DMS53 (cell line): ENCODE measurements at places on chromosomes 4 and X.

- DNase-seq = peak; percentile 36
Observed at GRCh38 chr4:172850838-172851237, 317.8 kb upstream of the GALNT7 start.

DNA sequence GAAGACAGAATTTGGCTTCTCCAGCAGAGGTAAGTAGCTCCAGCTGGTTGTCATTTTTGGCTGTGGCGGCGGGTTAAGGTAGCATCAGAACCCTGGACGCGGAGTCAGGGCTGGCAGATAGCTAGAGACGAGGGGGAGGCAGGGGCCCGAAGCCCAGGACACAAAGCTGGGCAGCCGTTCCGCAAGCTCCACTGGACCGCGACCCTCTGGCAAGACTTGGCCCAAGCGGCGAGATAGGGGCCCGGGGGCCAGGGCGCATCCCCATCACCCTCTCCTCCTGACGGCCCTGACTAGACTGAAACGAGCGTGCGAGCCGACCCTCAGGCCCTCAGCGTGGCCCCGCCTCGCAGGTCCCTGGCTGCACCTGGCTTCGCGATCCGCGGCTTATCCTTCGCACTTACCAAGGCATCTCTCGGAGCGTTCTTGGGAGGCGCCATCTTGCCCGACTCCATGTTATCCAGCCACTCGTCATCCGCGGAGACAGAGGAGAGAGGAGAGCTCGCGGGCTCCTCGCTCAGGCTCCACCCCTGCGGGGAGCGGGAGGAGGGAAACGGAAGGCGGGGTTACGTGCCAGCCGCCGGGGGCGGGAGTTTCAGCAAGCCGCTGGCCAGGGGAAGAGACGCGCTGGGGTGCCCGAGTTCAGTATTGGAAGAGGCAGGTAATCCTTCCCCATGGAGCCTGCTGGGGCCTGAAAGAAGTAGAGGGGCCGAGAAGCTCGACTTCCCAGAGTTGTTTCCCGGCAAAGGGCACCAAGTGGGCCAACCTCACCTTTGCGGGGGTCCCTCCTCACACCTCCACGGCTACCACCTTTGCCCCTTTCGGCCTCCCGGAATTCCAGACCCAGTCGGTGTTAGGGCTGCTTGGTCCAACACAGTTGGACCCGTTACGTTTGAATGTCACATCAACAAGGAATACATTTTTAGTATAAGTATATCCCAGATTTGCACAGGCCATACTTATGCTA, at the start of gene TAF9B:
Gene TAF9B, minus strand, starts transcription at position 491 of the 964 bp plus-strand sequence. Its CDS starts 39 bp downstream, at position 452.
- peak; percentile 94 for DNase-seq

GRCh38 chr4:158835226-158836001, 66.6 kb downstream of the FNIP2 start:
- DNase-seq = no peak

GRCh38 chr4:78369679-78370078, 181.9 kb upstream of the ANXA3 start:
- no peak for DNase-seq

- no peak for DNase-seq
Observed at GRCh38 chr4:72471816-72472215, 97.2 kb downstream of the ADAMTS3 start.

GRCh38 chr4:87356832-87357526, 34.0 kb downstream of the HSD17B11 start:
- DNase-seq = peak; percentile 25

- peak; percentile 90 for DNase-seq
Observed at GRCh38 chr4:139005774-139006173, 9.8 kb upstream of the NOCT start.

DNA sequence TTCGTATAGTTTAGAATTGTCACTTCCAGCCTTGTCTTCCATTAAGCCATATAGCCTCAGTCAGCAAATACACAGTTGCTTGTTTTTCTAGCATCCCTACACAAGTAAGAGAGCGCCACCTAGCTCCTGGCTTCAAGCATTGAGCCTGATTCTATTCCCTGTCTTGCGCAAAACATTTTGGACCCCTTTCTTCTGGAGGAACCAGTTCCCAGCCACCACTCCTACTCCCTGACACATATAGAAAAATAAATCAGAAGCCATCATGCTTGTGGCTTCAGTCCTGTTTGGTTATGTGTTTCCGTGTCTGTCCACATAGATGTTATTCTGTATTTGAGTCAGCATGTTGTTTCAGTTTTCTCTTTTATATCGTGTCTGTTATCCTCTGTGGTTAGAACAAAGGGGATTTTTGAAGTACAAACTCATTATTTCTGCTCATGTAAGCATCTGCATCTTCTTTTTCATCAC, 59.9 kb downstream of the GK start:
- peak; percentile 84 for DNase-seq

DNA sequence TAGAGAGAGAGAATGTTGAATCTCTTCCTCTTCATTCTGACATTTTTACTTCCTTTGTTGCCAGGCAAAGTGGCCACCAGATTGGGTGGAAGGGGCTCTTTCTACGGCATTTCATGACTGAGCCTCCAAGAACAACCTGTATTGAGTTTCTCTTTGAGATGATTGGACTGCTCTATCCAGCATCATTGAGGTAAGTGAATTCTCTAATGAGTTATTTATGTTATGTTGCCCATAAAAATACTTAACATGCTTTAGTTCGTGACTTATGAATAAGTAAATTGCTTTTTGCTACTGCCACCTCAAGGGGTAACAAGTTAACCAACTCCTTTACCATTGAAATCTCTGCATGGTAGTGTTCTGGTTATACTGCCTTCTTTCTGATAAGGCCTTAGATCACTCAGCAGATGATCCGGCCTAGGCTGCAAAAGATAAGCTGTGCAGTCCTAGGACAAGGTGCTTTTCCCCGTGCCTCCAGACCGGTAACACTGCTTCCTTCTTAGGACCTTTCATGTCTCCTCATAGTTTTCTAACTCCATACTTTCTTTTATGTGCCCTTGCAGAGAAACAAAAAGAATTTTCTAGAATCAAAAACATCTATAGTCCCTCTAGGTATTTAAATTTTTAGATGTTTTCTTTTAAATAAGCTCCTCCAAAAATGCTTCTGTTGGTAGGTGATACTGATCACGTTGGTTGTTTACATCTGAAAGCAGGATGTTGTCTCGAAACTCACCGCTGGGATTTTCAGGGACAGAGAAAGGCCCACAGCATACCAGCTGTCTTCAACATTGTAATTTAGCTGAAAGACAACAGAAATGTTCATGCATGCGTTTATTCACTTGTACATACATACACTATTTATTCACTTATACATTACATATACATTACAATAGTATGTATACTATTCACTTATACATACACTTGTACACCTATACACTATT, 157.1 kb upstream of the RBPJ start:
- DNase-seq = no peak

GRCh38 chr4:37132351-37132974, 112.1 kb upstream of the NWD2 start:
- DNase-seq = peak; percentile 48

DNA sequence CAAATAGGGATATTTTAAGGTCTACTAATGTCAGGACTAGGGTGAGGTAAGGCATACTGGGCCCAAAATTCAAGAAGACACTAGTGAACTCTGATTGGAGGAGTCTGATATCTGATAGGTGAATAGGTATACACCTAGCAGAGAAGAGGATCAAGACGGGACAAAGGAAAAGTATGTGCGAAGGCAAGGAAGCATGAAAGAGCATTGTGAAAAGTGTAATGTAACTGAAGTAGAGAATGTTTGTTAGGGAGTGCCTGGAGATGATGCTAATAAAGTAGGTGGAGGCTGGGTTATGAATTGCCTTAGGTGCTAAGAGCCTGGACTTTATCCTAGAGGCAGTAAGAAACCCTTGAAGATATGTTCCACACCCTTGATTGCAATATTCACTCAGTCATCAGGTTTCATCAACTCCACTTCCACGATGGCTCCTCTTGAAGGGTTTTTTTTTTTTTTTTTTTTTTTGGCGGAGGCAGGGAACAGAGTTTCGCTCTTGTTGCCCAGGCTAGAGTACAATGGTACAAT, 49.9 kb upstream of the XIAP start:
- DNase-seq = no peak

GRCh38 chrX:112056476-112056875, 26.1 kb downstream of the TRPC5 start:
- no peak for DNase-seq

- peak; percentile 1 for DNase-seq
Observed at GRCh38 chrX:155259752-155260151, 4.5 kb downstream of the RAB39B start.

DNA sequence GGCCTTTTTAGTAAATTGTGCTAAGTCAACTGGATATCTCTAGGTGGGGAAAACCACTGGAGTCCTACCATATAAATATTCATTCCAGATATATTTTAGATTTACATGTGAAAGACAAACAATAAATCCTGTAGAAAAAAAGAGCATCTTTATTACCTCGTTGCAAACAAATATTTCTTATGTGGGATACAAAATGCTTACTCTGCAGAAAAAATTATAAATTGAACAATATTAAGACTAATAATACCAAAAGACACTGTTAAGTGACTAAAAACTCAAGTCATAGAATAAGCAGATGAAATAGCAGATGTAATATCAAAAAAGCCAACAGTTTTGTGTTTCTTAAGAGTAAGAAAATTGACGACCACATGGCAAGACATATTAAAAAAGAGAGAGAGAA, 43.8 kb downstream of the SULT1B1 start:
- DNase-seq = no peak

DNA sequence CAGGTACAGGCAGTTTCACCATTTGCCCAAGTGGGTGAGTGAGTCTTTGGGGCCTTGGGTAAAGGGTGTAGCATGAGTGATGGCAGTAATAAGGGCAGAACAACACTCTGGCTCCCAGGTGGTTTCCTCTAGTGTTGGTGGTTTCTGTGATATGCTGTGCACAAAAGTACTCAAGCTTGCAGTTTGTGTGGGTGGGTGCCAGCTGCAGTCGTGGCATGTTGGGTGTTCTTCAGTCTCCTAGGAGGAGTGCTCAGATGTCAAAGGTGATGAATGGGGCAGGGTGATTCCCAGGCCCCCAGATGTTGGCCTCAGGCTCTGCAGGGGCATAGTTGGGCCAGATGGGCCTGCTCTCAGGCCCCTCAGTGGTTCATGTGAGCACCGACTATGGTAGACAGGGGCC, 166.1 kb upstream of the KLF8 start:
- DNase-seq = no peak

GRCh38 chrX:125150231-125150630, 169.4 kb upstream of the TEX13C start:
- DNase-seq = no peak

GRCh38 chrX:49300703-49301102, 2.7 kb upstream of the GAGE10 start:
- no peak for DNase-seq

- peak; percentile 11 for DNase-seq
Observed at GRCh38 chr4:182748283-182748682, 168.9 kb downstream of the DCTD start.

DNA sequence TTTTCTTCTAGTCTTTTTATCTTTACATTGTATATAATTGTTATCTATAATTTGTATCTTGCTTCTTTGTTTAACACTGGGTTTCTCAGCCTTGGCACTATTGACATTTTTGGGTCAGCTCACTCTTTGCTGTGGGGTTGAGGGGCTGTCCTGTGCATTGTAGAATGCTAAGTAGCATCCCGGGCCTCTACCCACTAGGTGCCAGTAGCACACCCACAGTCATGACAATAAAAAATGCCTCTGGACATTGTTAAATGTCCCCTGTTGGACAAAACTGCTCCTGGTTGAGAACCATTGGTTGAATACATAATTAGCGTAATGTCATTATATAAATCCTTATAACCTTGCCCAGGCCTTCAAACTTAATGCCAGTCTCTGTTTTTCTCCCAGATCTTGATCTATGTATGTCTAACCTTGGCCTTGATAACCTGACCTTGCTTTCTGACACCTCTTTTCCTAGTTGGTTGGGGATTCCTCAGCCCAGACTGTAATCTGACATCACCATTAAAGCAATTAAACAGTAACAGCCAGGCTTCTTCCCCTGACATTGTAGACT, 46.1 kb downstream of the DCX start:
- no peak for DNase-seq

DNA sequence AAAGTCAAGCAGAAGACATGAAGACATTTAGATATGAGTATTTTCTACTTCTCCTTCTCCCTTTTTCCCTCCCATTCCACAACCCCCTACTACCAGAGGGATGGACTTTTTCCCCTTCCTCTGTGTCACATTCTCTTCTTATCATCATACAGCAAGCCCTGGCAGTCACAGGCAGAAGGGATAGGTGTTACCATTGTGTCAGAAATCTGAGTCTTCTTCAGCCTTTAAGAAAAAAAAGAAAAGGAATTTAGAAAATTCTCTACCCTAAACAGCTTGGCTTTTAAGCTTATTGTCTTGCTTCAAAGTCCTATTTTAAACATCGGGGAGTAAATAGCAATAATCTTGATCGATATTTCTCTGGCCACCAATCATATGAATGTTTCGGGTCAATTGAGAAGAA, 30.9 kb upstream of the ADH1C start:
- no peak for DNase-seq

DNA sequence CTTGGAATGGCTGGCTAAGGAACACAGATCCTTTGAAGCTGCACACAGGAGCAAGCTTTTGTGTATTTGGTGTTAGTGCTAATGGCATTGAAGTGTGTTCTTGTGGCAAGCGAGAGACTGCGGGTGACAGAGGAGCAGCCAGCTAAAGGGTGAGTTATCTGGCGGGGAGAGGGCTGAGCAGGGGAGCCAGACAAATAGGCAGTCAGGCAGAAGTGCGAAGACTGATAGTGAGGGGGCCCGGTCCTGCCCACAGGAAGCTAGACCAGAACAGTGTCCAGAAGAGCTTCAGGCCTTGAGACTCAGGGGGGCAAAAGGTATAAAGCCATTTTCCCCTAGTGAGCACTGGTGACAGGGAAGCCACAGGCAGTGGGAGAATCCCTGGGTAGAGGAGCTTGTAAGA, 49.6 kb upstream of the MAMLD1 start:
- no peak for DNase-seq

DNA sequence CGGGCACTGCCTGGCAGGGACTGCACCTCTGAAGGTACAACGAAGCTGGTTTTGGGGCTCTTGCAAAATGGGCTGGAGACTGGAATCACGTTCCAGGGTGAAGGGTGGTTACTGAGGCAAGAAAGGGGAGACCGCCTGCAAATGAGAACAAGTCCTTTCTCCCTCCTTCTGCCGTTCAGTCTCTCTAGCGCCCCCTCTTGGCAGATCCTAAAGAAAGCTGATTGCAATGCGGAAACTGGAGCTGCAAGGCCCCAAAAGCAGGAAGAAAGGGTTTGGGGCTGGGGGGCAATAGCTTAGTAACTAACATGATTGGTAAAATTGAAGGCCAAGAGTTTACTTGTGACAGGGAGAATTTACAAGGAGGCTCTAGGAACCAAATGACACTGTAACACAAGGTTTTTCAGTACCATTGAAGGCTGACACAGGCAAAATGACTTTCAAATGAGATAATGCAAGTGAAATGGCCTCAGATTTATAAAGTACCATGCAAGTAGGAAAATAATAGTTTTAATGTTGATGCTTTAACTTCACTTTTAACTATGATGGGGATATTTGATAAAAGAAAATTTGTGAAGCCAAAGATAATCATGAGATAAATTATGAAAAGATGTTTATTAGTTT, 222.7 kb upstream of the HAND2 start:
- DNase-seq = peak; percentile 64

- no peak for DNase-seq
Observed at GRCh38 chrX:153226344-153227185, 47.5 kb downstream of the MAGEA1 start.
